Immature natural killer cell (primary cell): ENCODE measurements at places on chromosomes 16 and 17. TPM values are rescaled to one million over a fixed set of nuclear protein-coding genes. Genes with fewer than 3 reads are reported as not detected.

CASKIN1 gene
- polyA plus RNA-seq, result not detected

CRISPLD2 gene
- polyA plus RNA-seq, result 0.05 TPM

CBLN1 gene
- not detected for polyA plus RNA-seq

SLC47A1 gene
- polyA plus RNA-seq, result not detected

OMG gene
- 0.40 TPM for polyA plus RNA-seq

TP53TG3C gene
- not detected for polyA plus RNA-seq

RTN4RL1 gene
- polyA plus RNA-seq, result not detected

SLC52A1 gene
- polyA plus RNA-seq, result not detected

ITPRIPL2 gene
- polyA plus RNA-seq, result 0.90 TPM
